ENCODE measurements at places on chromosomes 1 and 21.

DNA sequence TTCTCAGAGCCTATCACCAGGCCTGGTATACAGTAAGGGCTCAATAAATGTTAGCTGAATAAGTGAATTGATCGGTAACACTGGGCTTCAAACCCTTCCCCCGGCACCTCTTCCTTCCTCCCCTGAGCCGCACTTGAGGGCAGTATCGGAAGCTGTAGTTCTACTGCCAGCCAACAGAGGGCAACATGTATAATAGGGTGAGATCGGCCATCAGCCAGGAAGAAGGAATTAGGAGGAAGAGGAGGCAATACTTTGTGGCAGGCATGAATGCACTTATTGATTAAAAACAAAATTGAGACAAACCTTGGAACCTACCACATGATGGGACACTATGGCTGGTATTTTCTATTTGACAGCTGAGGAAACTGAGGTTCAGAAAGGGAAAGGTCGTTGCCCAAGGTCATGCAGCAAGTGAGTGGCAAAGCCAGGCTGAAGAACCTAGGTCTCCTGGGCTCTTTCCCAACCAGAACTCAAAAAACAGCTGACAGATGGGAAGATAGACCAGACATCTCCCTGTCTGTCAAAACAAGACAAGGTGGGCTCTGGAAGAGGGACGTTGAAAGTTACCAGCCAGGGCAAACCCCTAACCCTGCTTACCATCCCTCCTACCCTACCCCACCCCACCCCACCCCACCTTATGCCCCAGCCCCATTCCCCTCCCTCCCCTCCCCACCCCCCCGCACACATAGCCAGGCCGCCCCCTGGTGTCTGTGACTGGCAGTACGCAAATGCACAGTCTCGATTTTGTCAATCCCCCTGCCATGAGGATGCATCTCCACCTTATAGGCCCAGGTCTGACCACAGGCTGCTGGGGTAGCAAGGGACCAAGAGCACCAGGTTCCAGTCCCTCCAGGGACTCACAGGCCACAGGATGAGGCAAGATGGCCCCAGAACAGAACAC, 107.3 kb upstream of the RUNX3 start:
- no peak for DNase-seq

DNA sequence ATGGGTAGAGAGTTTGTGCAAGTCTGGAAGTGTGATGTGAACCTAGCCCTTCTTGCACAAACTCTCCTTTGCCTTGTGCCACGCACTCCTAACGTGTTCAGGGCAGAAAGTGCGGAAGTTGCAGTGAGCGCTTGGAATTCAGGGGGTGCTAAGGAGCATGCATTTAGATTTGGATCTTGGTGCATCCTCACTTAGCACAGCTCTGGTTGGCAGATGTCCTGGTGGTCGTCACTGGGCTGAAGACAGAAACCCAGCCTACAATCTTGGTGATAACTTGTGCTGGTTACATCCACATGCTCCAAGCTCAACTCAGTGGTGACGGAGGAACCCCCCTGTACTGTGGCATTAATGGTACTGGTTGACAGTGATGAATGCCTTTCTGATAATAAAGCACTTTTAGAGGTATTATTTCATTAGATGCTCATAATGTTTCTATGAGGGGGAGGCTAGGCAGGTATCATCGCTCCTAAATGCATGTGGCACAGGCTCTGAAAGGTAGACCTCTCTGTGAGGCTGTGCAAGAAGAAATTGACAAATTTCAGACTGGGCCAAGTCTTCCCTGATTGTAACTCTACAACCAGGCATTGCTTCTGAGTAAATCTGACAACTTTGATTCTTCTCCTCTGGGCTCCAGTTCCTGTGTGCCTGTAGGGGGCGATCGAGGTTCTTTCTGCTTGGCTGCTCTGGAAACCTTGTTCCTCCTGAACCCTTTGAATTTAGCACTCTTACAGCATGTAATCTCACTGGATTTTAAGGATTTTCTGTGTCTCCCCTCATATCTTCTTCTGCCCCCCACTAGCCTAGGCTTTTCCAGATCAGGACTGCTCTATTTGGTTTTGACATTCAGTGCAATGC, 40.6 kb downstream of the MAPKAPK2 start:
- DNase-seq, result no peak

DNA sequence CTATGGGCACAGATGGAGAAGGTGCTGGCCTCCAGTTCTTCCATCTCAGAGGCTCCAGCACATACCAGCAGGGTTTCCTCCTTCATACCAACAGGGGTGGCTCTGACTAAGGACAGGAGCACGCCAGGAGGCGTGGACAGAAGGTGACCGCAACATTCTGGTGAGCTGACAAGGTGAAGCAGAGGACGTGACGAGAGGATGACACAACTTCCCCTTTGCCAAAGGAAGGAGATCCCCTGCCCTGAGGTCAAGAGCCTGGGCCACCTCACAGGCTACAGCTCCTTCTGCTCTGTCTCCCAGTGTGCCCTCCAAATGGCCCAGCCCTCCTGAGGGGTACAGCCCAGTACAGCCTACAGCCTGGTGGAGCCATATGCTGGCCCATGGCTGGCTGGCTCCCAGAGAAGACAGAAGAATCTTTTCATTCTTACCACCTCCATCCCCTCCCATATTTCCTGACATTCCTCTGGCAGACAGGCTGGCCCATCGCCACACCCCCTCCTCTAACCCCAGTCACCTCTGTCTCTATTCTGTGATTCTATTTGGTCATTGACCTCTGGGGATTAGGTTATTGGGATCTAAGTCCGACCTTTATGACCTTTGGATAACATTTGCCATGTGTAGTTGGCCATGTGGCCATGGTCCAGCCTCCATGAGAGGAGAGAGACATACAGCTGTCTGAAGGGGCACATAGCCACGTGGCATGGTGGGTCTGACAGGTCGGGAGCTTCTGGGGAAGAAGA, 5.1 kb upstream of the LAMB3 start:
- no peak for DNase-seq

DNA sequence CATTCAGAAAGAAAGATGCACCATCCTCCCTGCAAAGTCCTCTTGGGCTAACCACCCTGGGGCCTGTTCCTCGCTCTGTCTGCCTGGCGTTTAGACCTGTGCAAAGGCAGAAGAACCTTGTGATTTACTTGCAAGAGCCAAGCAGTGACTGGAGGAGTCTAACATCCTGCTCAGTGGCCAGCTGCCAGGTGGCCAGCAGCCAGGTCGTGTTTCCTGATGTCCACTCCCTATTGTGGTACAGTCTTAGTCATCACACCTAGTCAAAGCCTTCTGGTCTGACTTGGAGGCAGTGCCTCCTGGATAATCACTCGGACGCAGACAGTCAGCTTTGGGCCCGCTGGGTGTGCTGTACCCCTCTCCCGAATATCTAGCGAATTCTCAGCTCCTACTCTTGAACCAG, 118.1 kb downstream of the PGBD5 start:
- DNase-seq, result peak; percentile 59

DNA sequence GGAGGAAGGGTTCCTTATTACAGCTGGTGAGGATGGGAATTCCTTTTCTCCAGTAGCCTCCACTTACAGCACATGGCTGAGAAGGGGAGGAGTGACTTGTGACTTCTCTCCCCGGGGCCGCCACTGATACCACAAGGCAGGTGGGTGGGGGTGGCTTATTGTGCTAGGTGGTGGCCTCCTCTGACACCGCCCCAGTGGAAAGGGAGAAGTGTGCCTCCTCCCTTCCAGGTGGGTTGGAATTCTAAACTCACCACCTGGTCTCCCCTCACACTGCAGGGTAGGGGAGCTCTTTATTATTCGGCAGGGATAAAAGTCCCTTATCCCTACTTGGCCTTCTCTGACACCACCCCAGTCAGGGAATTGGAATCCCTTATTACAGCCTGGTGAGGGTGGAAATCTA, 89.5 kb downstream of the CCDC30 start:
- no peak for DNase-seq

DNA sequence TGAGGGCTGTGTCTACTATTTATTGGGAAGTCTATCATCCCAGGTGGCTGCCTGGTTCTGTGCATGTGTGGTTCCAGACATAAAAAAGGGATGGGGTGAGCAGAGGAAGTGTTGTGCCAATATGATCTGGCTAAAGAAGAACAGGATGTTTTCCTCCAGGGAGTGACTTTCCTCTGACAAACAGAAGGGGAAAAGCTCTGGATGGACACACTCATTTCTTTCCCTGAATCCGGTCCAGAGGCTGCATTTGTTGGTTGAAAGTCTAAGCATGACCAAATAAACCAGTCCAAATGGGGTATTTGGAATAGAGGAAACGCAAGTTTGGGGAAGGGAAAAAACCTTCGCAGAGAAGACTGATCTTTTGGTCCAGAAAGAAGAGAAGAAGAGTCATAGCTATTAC, 12.7 kb downstream of the GREM2 start:
- DNase-seq, result no peak

DNA sequence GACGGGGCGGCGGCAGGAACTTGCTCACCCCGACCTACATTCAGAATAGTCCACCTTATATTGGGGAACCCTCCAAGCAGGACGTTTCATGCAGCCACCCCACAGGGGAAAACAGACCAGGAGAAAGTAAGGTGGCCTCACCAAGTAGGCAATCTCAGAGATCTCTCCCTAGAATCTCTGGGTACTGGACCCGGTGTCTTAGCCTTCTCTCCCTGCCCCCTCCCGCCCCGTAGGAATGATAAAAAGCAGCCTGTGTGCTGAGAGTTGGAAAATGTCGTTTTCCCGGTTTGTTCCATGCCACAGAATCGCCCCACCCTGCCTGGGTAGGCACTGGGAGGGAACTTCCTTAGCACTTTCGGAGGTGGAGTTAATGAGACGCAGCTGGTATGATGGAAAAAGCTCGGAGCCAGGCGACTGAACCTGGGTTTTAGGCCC, 789 bp upstream of the PTPN14 start:
- DNase-seq, result peak; percentile 88

GRCh38 chr1:18239671-18240070, 132.1 kb downstream of the IGSF21 start:
- no peak for DNase-seq

GRCh38 chr1:29324771-29325351, 88.5 kb downstream of the PTPRU start:
- no peak for DNase-seq

DNA sequence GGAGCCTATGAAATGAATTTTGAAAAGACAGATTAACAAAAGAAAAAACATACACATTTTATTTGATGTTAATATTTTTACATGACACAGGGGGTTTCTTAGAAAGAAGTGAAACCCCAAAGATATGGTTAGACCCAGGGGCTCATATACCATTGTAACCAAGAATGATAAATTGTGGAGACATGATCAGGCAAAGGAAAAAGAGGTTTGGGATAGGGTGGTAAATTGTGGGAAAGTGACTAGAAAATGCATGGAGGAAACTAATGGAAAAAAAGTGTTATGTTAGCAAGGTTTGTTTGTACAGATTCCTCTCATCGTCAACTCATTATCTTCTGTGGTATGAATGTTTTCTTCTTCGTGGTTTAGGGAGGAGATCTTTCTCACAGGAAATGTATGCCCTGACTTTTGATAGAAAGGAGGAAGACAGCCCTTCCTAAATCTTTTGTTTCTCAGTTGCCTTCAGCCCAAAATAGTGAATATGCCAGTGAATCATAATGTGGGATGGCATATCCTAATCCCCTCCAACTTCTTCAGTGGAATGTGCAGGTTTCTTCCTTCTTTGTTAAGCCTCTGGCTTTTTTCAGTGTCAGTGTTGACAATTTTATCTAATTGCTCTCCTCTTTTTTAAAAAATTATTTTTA, 140.4 kb upstream of the UBE2U start:
- no peak for DNase-seq

Measured in right hindlimb (tissue), 1 donor.